ENCODE measurements at places on chromosomes 1 and 21.

GRCh38 chr1:160707236-160708064 lies 4.2 kb downstream of the CD48 start:
- DNase-seq = no peak

DNA sequence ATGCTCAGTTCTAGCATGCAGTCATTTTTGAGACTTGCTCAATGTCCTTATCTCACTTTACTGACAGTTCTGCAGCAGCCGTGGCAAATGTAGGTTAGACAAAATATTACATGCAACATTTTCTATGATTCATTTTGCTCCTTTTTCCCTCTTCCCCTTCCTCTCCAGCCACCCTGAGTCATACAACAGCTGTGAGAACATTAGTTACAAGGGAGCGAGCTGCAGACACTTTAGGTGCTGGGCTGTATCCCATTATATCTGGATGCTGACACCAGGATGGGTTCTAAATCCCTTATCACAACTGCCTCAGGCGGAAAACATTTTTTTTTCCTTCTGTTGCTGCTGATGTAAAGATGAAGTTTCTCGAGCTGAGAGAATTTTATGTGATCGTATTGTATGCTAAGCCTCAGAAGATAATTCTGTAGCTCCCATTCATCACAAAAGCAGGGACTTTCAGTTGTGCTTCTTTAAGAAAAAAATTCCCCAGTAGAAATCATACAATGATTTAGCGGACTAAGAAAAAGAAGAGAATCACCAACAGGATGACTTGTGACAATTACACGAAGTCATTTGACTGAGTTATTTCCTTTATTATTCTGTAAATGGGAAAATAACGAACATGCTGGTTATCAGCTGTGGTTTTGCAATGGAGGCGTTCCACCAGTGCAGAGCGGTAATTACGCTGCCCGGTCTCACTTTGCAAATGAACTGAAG lies 345.0 kb downstream of the DISC1 start:
- no peak for DNase-seq

DNA sequence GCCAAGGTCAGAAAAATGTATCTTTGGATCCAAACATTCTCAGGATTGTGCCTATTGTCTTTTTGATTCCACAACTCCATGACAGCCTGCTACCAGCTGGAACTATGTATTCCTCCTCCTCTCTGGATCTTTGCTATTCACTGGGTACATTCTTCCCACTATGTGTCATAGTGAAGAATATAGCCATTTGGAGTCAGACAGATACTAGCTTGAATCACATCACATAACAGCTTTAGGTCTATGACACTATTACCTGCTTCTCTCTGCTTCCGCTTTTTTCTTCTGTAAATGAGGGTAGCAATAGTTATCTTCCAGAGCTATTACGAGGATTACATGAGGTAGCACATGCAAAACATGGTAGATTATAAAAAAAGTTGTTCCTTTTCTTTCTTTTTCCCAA lies 5.4 kb upstream of the EXO1 start:
- no peak for DNase-seq

DNA sequence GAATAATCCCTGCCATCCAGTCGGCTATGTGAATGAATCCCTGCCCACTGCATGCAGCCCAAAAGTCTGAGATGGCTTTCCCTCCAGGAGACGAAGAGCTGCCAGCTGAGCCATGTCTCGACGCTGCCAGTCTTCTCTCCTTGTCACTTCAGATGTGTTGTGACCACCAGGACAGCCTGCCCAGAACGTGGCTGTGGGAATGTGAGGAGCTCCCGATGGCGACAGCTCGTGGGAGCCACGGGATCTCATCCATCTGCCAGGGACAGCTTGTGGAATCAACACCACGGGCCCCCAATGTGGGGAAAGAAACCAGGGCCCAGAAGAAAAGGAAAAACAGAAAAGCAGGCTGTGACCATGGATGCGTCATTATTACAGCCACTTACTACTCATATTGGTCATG lies 67.2 kb downstream of the NFASC start:
- no peak for DNase-seq

- no peak for DNase-seq
Observed at GRCh38 chr21:28513428-28513827, 479.2 kb downstream of the LTN1 start.

Measured in stimulated activated CD8-positive, alpha-beta memory T cell treated with anti-CD3 and anti-CD28 coated beads, Interleukin-7, amount 100 ng/mL, for 1 hour (primary cell).